ENCODE measurements at places on chromosomes 2 and 18. TPM values are rescaled to one million over a fixed set of nuclear protein-coding genes. Genes with fewer than 3 reads are reported as not detected.

FN1 gene
- total RNA-seq, result 7,001 TPM

GPR75 gene
- 0.79 TPM for total RNA-seq

IL1B gene
- total RNA-seq, result 0.50 TPM

RFTN2 gene
- 25.6 TPM for total RNA-seq

ASB18 gene
- not detected for total RNA-seq

GMPPA gene
- total RNA-seq, result 55.0 TPM

SCN3A gene
- total RNA-seq, result 0.13 TPM

Data from aortic smooth muscle cell (primary cell).